ENCODE measurements at places on chromosomes 2 and 18.

- DNase-seq: no peak
Observed at GRCh38 chr18:48973731-48974130, 23.0 kb upstream of the SMAD7 start.

GRCh38 chr2:106816974-106817373 lies 69.0 kb downstream of the ST6GAL2 start:
- DNase-seq: no peak

- no peak for DNase-seq
Observed at GRCh38 chr2:186339716-186340115, 146.3 kb upstream of the ZC3H15 start.

GRCh38 chr2:147636238-147636882 lies 208.5 kb upstream of the ACVR2A start:
- DNase-seq: no peak

GRCh38 chr2:120005834-120006521 lies 6.9 kb upstream of the EPB41L5 start:
- no peak for DNase-seq

DNA sequence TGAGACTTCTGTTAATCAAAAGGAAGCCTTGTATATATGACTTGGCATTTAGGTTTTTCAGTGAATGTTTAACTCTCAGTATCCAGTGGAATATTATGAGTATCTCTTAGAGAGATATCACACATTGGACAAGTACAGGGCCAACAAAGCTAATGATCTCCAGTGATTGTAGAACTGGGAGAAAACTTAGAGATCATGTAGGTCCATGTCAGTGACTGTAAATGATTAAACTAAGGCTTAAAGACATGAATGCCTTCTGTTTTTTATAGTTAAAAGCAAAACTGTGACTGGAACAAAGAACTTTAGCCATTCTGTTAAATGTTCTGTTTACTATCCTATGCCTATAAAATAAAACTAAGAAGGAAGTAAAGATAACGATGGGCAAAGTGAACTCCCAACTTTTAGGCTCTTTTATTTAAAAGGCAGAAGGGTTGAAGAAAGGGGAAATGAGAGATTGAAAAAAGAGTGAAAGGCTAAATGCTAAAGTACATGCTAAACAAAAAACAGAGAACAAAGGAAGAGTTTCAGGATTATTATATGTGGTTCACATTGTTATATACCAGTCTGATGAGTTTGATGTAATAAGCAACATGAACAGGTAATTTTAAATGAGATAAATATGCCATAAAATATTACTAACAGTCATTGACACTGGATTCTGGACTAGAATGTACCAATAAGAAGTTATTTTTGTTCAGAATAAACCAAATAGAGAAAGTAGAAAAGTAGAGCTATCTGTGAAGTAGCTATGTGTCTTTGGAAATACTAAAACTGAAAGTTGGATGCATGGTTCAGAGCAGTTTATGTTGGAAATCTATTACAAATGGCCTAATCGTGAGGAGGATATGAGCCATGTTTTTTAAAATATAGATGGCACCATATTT lies 37.1 kb upstream of the TNFRSF11A start:
- no peak for DNase-seq

DNA sequence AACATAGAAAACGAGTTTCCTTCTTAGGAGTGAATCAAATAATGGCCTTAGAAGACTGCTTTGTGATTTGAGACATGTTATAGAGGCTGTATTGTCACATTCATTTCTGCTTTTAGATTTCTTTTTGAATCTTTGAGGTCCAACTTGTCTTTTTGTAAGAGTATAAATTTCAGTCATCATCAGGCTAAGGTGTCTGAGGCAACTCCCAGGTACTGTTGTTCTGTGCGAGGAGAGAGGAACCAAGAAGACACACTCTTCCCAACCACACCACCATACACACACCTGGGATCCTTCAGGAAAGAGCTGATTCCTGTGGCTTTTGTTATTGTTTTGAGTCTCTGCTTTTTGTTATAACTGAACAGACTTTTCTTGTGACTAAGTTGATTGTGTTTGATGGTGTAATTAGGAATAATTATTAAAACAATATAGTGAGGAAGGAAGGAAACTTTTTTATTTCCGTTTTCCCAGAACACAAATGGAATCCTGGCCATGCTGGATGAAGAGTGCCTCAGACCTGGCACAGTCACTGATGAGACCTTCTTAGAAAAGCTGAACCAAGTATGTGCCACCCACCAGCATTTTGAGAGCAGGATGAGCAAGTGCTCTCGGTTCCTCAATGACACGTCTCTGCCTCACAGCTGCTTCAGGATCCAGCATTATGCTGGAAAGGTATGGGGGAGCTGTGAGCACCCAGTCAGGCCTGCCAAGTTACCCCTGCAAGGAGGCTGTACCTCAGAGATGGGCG lies 140.4 kb downstream of the MYO1B start:
- DNase-seq: no peak

GRCh38 chr18:5825663-5826062 lies 69.7 kb downstream of the TMEM200C start:
- no peak for DNase-seq

DNA sequence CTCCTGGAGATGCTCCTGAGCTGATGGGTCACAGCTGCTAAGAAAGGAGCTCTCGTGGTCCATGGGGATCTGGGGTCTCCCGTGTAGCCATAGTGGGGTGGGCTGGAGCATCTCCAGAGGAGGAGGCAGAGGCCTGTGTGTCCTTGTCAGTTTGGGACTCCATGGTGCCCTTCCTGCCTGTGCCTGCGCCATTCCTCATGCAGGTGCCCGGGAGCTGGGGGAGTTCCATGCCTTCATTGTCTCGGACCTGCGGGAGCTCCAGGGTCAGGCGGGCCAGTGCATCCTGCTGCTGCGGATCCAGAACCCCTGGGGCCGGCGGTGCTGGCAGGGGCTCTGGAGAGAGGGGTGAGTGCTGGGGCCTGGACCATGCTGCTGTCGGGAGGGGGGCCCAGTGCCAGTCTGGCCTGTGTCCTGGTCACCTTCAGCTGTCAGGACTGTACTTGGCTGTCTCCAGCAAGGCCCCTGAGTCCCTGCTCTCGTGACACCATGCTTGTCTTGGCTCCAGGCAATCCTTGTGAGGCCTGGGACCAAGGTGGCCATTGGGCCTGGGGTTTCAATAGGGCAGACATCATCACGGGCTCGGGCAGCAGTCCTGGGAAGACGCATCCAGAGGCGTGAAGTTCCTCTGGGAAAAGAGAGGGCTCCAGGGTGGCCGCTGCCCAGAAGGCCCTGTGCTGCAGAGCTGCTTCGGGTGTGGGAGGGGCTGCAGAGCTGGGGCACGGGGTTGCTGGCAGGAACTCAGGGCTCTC lies 7.3 kb downstream of the CAPN10 start:
- no peak for DNase-seq

All from nucleus accumbens (tissue), 56 donors.